MM.1S (cell line): ENCODE measurements at places on chromosomes 4 and X.

GRCh38 chrX:69125094-69125493, 40.2 kb downstream of the PJA1 start:
- H3K27ac ChIP-seq, result no peak overlapping the region
- H3K27me3 ChIP-seq, result no peaks in the 10 kb centered on the region
- no peak for DNase-seq
- H3K4me3 ChIP-seq, result no peak overlapping the region

GRCh38 chrX:39574178-39574577, 523.6 kb downstream of the BCOR start:
- no peak overlapping the region for H3K27ac ChIP-seq
- no peaks in the 10 kb centered on the region for H3K36me3 ChIP-seq
- H3K27me3 ChIP-seq, result no peaks in the 10 kb centered on the region
- no peaks in the 10 kb centered on the region for H3K4me1 ChIP-seq

- peaks cover 16% of the 10 kb centered on the region; the same call in 1 of the 2 replicates for H3K4me1 ChIP-seq
- no peaks in the 10 kb centered on the region for H3K27me3 ChIP-seq
- no peak for DNase-seq
- peak overlapping the region; percentile 39; the same call in 1 of the 2 replicates for H3K27ac ChIP-seq
These were observed 523 bp upstream of the BTK start for GRCh38 chrX:101386542-101386885.

- H3K27me3 ChIP-seq, result no peaks in the 10 kb centered on the region
- H3K4me3 ChIP-seq, result no peak overlapping the region
- no peak for DNase-seq
- H3K27ac ChIP-seq, result no peak overlapping the region
These were observed 525.0 kb upstream of the SPANXN1 start for GRCh38 chrX:144722307-144722706.

DNA sequence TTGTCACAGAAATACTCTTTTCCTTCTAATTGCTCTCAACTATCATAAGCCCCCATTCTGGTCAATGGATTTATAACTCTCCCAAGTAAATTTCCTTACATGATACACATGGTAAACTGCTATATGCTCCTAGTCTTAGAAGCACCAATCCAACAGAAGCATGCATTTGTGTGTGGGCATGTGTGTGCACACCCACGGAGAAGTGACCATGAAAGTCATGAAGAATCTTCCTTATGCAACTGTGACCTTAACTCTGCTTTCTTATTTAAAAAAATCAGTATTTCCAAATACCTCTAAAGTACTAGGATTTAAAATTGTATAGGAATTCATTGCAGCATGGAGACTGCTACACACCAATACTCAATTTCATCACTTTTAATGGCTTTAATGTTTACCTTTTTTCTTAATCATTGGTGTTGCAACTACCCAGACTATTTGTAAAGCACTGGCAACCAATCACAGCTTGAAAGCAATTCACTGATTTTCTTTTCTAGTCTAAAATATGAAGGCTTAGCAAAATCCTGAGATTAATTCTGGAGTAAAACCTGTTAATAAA, 47.6 kb downstream of the MAML3 start:
- DNase-seq, result no peak

DNA sequence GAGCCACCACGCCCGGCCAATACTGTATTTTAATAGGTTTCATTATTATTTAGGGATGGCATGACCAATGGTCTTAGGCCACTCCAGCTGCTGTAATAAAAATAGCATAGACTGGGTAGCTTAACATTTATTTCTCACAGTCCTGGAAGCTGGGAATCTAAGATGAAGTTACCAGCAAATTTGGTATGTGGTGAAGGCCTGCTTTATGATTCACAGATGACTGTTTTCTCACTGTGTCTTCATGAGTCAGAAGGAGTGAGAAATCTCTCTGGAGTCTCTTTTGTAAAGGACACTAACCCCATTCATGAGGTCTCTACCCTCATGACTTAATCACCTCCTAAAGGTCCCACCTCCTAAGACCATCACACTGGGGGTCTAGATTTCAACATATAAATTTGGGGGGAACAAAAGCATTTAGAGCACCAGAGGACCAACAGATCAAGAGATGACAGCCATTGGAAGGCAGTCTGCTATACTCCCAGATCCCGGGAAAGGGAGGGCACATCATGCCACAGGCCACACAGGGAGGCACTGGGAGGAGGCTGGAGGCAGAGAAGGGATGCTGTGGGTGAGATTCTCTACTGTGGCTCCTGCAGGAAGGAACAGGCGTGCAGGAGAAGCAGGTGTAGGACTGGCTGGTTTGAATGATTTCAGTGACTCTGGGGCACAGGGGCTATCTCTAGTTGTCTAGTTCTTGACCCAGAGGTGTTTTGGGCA, 335.8 kb upstream of the SFRP2 start:
- H3K36me3 ChIP-seq, result no peaks in the 10 kb centered on the region
- no peak overlapping the region for H3K4me3 ChIP-seq
- peaks cover 86% of the 10 kb centered on the region for H3K27me3 ChIP-seq
- no peaks in the 10 kb centered on the region for H3K4me1 ChIP-seq
- DNase-seq, result no peak
- H3K27ac ChIP-seq, result no peak overlapping the region

DNA sequence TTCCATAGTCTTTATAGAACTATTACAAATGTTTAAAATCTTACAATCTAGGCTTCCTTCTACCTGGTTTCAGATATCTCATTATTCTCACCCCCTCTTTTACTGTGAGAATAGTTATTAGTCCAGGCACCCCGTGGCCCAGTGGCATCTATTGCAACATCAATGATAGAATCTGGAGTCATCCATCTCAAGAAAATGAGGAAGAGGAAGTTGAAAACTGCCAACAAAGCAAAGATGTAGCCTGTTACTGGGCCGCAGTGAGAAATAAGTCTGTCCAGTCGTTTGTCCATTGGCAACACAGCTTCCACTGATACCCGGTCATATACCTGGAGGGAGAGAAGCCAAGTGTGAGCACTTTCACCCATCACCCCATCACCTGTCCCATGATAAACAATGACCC, 6.0 kb upstream of the ASB11 start:
- DNase-seq, result no peak
- H3K27me3 ChIP-seq, result no peaks in the 10 kb centered on the region
- H3K36me3 ChIP-seq, result no peaks in the 10 kb centered on the region
- H3K4me3 ChIP-seq, result no peak overlapping the region

DNA sequence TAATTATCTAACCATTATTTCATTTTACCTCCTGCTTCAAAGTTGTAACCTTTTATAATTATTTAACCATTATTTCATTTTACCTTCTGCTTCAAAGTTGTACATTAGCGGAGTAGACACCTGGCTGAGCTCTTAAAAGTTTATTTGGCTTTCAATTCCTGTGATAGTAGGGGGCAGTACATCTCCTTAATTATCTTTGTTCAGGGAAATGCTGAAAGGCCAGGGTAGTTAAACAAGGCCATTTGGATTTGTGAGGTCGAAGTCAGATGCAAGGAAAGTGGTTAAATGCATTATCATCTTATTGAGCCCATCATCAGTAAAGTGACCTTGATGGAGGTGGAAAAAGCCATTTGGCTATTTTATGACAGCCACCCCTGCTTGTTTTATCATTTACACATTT, 210.6 kb downstream of the TENM3 start:
- H3K4me1 ChIP-seq, result no peaks in the 10 kb centered on the region
- no peaks in the 10 kb centered on the region for H3K36me3 ChIP-seq
- no peaks in the 10 kb centered on the region for H3K27me3 ChIP-seq
- H3K27ac ChIP-seq, result no peak overlapping the region

GRCh38 chr4:56183344-56183959, 203.8 kb downstream of the AASDH start:
- H3K27ac ChIP-seq, result peak overlapping the region; percentile 48; the same call in 1 of the 2 replicates
- H3K27me3 ChIP-seq, result no peaks in the 10 kb centered on the region
- peak; percentile 45 for DNase-seq
- H3K4me3 ChIP-seq, result no peak overlapping the region
- H3K4me1 ChIP-seq, result no peaks in the 10 kb centered on the region

DNA sequence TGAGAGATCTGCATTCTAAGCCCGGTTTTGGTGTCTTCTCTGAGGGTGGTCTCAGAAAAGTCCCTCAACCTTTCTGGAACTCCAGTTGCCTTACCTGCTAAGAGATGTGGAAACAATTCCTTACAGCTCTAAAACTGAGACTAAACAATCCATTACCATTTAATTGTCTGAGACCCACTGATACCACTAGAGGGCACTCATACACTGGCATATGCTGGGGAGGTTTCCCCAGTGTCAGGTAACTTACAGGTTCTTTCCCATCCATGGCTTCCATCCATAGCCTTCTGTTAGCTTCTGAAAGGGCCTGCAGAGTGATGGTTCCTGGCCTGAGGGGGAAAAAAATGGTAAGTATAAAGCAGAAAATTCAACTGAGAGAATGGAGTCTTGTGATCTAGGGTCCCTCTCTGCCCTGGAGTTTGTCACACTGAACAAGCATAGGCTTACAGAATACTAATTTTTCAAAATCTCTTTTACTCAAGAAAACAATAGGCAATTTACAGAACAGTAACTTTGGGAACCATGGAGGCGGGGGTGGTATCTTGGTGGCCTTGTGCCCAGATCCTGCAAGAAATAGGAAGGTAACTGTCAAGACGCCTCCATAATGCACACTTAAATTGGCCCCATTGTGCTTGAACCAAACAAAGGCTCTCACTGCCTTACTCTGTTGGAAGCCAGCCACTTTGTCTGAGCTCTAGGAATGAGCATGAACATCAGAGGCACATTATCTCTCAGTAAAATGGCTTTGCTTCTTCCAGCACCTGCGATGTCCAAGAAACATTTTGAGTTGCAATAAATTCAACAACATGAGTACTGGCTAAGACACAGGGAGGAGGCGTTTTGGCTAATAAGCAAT, 236.1 kb downstream of the OPHN1 start:
- no peaks in the 10 kb centered on the region for H3K36me3 ChIP-seq
- DNase-seq, result peak; percentile 53
- H3K27me3 ChIP-seq, result no peaks in the 10 kb centered on the region
- H3K4me3 ChIP-seq, result no peak overlapping the region

GRCh38 chr4:145830699-145831098, 107.9 kb downstream of the ZNF827 start:
- no peak overlapping the region for H3K27ac ChIP-seq
- H3K4me3 ChIP-seq, result no peak overlapping the region
- peak; percentile 19 for DNase-seq

GRCh38 chr4:145709843-145710242, 29.9 kb downstream of the C4orf51 start:
- H3K4me3 ChIP-seq, result no peak overlapping the region
- no peaks in the 10 kb centered on the region for H3K27me3 ChIP-seq
- no peaks in the 10 kb centered on the region for H3K36me3 ChIP-seq
- no peak for DNase-seq

GRCh38 chrX:119529345-119530276, 35.6 kb downstream of the STEEP1 start:
- no peak overlapping the region for H3K27ac ChIP-seq
- H3K4me1 ChIP-seq, result peaks cover 7% of the 10 kb centered on the region
- DNase-seq, result peak; percentile 53
- H3K27me3 ChIP-seq, result no peaks in the 10 kb centered on the region
- H3K4me3 ChIP-seq, result no peak overlapping the region

DNA sequence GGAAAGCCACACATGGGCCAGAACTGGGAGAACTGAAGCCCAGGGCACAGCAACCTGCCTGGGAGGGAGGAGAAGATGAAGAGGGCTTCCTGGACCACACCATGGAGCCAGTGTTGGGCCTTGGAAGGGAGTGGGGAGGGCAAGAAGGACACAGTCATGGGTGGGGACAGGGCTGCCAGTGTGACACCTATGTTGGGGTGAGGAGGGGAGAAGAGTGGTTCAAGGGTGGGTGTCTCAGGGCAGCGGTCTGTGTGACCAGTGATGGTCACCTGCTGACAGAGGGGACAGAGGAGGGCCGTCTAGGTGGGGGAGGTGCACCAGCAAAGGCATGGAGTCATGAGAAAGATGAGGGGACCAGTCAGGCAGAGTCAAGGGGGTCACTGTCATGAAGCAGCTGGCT, 13.8 kb downstream of the MAGED2 start:
- no peaks in the 10 kb centered on the region for H3K27me3 ChIP-seq
- no peaks in the 10 kb centered on the region for H3K36me3 ChIP-seq
- no peak for DNase-seq

- no peaks in the 10 kb centered on the region for H3K27me3 ChIP-seq
- H3K4me1 ChIP-seq, result no peaks in the 10 kb centered on the region
- H3K27ac ChIP-seq, result no peak overlapping the region
- H3K36me3 ChIP-seq, result no peaks in the 10 kb centered on the region
- no peak for DNase-seq
These were observed 17.2 kb upstream of the SPRY1 start for GRCh38 chr4:123379392-123379791.

- H3K4me1 ChIP-seq, result no peaks in the 10 kb centered on the region
- no peaks in the 10 kb centered on the region for H3K36me3 ChIP-seq
- H3K27me3 ChIP-seq, result no peaks in the 10 kb centered on the region
These were observed 131.8 kb downstream of the ENOX2 start for GRCh38 chrX:130771230-130771629.

- no peaks in the 10 kb centered on the region for H3K36me3 ChIP-seq
- peak; percentile 28 for DNase-seq
- peak overlapping the region; percentile 71; the same call in 1 of the 2 replicates for H3K27ac ChIP-seq
- no peak overlapping the region for H3K4me3 ChIP-seq
- no peaks in the 10 kb centered on the region for H3K27me3 ChIP-seq
These were observed 63.2 kb downstream of the ATXN3L start for GRCh38 chrX:13256603-13257002.

DNA sequence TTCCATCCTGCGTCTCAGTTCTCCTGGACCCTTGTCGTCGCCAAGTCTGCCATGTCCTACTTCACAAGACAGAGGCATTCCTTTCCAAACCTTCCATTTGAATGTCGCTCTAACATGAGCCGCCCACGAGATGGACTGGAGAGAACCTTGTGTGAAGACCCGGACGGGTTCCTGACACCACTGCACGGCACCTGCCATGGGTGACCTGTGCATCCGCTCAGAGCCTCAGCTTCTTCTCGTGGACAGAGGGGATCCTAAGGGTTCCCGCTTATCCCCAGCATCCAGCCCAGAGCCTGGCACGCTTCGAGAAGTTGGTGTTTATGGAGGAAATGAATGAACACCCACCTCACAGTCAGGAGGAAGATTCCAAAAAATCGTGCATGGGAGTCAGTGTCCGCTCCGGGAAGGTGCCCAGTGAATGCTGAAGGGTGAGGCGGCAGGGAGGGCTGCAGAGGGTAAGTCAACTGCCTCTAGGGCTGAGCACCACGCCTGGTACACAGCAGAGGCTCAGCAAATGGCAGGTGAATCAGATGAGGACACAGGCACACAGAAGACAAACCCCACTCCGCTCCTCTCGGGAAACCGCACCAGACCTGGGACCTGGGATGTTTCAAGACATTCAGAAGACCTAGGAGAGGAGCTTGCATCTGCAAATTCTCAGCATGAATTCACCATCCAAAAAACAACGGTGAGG, 52.6 kb downstream of the WFS1 start:
- H3K4me1 ChIP-seq, result peaks cover 14% of the 10 kb centered on the region
- no peaks in the 10 kb centered on the region for H3K36me3 ChIP-seq
- H3K27me3 ChIP-seq, result peaks cover 71% of the 10 kb centered on the region
- H3K27ac ChIP-seq, result no peak overlapping the region
- DNase-seq, result no peak

DNA sequence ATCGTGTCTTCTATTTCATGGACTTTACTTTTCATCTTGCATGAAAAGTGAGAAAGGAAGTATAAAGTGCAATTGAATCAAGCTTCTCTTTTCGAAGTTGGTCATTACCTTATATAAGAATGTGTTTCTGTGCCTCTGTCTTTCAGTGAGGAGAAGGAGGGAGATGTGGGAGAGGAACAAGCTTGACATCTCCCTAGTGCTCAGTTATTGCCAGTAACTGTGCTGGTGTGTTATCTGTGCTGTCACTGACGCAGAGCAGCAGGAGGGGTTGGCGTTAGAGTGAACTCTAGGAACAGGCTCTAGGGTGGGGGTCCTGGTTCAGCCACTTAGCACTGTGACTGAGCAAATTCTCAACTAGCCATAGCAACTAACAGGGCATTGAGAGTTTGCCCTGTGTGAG, 34.0 kb upstream of the TBC1D9 start:
- DNase-seq, result no peak
- no peaks in the 10 kb centered on the region for H3K36me3 ChIP-seq
- no peaks in the 10 kb centered on the region for H3K27me3 ChIP-seq
